NCI-H446 (cell line): ENCODE measurements at places on chromosomes 12 and 14.

- peak; percentile 65 for DNase-seq
These were observed 156.5 kb upstream of the C14orf180 start for GRCh38 chr14:104422837-104423681.

- no peak for DNase-seq
These were observed 88.1 kb upstream of the MANSC4 start for GRCh38 chr12:27868139-27868538.

GRCh38 chr12:113990250-113991223 is 24.4 kb upstream of the RBM19 start:
- DNase-seq = no peak

DNA sequence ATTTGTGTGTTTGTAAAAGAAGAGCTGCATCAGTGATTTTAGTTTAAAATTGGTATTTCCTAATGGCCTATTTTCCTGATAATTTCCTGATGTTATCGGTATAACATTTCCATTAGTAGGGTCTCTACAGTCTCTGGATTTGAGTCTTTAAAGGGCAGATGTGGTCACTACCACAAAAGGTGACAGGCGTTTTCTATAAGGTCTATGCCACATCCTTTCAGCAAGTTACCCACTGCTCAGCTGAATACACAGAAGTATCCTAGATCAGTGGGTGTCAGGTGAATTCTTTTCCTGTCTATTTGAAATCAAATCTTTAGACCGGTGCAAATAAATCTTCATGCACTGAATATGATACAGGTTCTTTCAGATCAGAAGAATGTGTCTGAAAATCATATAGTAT is 90.2 kb downstream of the LIN7A start:
- DNase-seq = no peak

- DNase-seq = no peak
These were observed 120.7 kb upstream of the MYL2 start for GRCh38 chr12:111041091-111041490.

GRCh38 chr14:59463787-59464485 is 1.2 kb downstream of the GPR135 start:
- DNase-seq = no peak

- no peak for DNase-seq
These were observed 144.2 kb downstream of the KICS2 start for GRCh38 chr12:64077922-64078321.
